ENCODE measurements at places on chromosomes 2 and 18.

DNA sequence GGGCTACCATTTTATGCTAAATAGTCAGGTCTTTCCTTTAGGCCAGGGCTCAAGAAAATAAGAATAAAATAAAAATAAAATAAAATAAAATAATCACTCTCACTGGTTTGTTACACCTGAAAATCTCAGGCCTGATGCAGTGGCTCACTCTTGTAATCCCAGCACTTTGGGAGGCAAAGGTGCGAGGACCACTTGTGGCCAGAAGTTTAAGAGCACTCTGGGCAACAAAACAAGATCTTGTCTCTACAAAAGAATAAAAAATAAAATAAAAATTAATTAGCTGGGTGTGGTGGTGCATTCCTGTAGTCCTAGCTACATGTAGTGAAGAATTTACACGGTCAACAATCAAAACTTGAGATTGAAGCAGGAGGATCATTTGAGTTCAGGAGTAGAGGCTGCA lies 159.4 kb downstream of the NRXN1 start:
- no peak for DNase-seq

GRCh38 chr2:236841389-236841788 lies 244.3 kb upstream of the COPS8 start:
- no peak for DNase-seq

- DNase-seq = no peak
Observed at GRCh38 chr2:100755441-100755840, 64.5 kb upstream of the NPAS2 start.

DNA sequence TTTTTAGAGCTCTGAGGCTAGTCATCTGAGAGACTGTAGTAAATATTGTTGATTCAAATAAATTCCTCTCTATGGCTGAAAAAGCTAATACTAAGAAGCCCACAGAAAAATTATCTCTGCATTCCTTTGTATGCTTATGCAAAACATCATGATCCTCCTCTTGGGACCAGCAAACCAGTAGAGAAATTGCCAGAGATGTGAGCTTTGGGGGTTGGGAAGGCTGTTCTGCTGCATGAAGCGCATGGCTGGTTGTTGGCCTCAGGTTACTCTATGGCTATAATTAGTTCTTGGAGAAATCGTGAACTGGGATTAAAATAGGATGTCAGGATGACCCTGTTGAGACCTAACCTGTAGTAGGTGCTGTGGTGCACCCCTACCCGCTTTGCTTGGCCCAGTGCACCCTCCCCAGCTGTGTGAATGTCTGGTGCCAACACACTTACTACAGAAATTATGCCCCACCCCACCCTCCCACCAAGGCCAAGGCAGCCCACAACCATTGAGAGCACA lies 35.5 kb upstream of the C1D start:
- no peak for DNase-seq

DNA sequence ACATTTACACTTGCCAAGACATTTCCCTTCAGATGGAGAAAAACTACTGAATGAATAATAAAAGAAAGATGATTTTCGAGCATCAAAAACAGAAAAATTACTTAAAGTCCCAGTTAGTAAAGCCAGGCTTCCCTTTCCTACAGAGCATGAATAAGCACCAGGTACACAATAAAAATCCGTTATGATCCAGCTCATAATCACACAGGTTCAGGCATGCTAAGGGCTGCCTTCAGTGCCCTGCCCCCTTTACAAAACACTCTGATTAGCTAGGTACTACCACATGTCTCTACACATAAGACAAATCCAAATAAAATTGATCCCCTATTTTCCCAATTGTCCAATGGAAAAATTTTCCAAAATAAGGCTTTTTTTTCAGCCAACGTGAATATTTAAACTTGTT lies 413.2 kb upstream of the LRATD1 start:
- DNase-seq = no peak

GRCh38 chr2:238420878-238421694 lies 5.6 kb upstream of the ASB1 start:
- no peak for DNase-seq

- no peak for DNase-seq
Observed at GRCh38 chr2:216392018-216392562, 19.8 kb upstream of the MARCHF4 start.

DNA sequence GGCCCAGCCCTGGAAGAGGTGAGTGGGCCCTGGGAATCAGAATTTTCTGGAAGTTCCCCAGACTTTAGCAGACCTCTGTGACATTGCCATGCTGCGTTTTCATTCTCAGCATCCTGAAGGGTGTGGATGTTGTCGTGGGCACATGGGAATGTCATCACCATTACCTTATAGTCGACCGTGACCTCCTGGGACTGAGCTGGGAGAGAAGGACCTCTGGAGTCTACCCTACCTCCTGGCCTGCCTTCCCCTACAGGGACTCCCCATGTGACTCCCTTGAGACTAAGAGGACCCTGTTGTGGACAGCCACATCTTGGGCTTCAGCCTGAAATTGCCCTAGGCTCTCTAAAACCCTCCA lies 43.0 kb downstream of the CNGA3 start:
- DNase-seq = no peak

DNA sequence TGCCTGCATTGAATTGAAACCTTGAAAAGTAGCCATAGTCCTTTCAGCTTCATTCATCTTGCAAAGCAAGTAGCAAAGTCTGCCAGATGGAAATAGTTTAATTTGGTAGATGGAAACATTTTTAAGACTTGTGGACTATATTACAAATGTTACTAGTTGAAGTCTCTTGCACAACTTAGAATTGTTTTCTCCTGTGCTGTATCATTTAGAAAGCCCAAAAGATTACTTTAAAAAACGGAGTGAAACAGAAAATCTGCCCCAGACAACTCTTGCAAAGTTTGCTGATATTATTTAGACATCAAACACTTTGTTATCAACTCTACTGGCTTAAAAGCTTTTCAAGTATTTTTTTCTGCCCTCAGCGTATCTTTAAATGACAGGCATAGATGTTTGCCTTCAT lies 335.0 kb downstream of the RPRM start:
- DNase-seq = no peak

- peak; percentile 15 for DNase-seq
Observed at GRCh38 chr2:43024515-43025011, 201.8 kb downstream of the ZFP36L2 start.

DNA sequence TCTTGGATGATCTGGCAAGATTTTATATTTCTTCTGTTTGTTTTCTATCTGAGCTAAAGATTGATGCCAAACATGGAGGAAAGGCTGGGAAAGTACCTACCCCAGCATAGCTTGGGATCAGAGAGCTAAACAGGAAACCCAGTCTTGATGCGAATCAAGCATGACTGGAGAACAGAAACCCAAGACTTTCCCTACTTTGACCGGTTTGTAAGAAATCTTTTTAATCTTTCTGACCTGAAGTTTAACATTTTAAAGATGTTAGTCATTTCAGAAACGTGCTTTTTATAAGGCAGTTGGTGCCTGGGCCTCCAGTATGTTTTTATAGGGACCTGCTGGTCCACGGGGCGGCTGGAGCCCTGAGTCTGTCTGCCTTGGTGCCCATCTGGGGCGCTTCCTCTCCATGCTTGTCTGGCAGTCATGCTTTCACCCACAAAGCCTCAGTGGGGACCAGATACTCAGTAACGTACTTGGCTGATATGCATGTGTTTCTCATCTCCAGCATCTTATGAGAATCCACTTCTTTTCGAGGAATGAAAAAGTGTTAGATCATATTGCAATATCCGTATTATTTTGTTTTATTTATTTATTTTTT lies 266.5 kb downstream of the PTGR3 start:
- no peak for DNase-seq
